ENCODE measurements at places on chromosomes 11 and 22.

DNA sequence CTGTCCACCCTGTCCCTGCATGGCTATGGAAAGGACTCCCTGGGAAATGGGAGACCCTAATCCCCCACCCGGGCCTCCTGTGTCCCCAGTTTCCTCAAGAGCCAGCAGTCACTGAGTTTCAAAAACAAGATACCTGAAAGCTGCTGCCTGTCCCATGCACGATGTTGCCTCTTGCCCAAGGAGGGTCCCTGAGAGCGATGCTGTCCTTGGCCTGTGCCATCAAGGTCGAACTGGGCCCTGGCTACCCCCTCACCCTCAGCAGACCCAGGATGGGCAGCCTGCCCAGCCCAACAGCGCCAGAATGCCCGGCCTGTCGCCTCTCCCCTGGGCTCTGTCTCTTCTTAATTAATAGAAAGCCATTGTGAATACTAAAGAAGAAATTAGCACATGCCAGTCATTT lies 104.5 kb upstream of the LMO1 start:
- DNase-seq, result no peak

DNA sequence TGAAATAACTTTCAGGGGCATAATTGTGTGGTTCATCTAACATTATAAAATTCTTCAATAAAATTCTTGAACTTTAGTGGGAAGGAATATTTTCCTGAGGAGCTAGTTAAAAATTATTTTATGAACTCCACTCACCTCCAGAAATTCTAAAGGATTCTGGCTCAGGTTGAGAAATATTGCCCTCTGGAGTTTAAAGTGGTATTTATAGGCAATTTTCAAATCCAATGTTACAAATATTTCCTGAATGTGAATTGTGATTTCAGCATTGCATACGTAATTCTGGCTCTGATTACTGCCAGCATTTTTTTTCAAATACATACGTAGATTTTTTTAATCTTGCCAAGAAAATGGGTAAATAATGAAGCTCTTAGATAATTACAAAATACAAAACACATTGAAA lies 598.2 kb upstream of the ANO3 start:
- DNase-seq, result peak; percentile 25

DNA sequence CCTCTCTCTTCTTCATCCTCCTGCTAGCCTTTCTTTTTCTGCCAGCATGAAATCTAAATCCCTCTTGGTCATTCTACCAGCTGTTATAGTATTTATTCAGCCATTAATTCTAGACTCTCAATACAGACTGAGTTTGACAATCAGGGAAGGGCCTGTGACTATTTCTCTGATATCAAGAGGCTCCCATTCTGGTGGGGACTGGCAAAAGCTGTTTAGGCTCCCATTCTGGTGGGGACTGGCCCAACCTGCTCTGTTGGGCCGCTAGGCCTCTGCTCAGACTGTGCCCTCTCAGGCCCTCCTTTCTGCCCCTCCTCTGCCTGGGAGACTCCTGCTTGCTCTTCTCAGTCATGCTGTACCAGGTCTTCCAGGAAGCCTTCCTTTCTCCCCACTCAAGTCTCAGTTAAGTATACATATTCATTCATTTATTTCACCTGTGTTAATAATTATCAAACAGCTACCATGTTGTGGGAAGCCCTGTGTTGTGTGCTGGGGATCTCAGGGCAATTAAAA lies 323.7 kb upstream of the NARS2 start:
- DNase-seq, result no peak

DNA sequence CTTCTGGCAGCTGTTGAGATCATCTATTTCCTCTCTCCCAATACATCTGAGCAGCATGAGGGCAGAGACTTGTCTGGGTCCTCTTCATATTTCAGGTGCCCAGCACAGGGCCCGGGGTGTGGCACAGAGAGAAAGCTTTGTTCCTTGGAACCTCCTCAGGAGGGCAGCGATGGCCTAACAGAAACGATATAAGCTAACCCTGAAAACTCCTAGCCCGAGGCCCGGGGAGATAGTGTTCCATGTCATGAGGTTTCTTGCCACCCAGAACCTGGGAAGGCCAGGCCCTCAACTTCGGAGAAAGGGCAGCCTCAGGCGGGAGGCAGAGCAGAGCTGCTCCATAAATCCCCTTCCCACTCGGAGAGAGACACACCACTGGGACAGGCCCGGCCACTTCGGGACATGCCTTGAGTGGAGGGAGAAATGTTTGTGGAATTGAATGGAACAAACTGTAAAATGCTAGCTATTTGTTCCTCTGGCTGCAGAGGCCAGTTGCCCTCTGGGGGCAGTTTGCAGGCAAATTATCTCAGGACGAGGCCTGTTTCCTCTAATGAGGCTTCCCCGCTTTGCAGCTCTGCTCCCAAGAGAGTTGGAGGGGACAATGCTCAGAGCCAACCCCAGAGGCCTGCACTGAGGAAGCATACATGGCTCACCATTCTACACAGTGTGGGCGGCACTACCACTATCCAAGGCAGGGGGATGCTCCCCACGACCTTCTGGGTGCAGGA lies 11.6 kb downstream of the ARRB1 start:
- DNase-seq, result no peak

DNA sequence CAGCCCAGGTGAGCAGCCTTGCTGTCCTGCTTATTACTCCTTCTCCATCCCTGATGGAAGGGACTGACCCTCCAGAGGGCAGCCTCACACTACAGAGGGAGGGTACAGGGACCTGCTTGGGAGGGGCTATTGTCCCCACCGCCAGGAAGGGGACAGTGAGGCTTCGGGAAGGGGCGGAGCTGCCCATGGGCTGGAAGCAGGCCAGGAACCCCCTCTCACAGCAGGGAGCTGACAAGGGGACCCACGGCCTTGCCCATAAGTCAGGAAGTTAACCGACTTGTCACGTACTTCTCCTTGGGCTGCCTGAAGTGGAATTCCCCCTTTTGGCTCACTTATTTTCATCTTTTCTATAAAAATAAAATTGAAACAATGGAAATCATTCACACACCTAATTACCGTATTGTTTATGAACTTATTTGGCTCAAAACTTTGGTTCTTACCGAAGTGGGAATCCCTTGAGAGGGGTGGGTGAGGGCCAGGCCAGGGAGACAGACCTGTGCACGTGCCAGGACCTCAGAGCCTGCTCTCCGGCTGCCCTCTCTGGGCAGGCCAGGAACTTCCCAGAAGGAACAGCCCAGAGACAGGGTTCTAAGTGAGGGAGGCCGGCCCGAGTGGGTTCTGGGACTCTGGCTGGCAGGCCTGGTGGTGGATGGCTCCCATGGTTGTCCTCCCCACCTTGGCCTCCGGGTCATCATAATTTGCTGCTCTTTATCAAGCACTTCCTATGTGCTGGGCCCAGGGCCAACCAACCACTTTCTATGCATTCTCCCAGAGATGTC lies 5.8 kb downstream of the MGAT3 start:
- no peak for DNase-seq

GRCh38 chr22:42763965-42764480 lies 43.4 kb upstream of the A4GALT start:
- no peak for DNase-seq
